ENCODE measurements at places on chromosomes 6 and 20. TPM values are rescaled to one million over a fixed set of nuclear protein-coding genes. Genes with fewer than 3 reads are reported as not detected.

CCDC170 gene
- 0.26 TPM for total RNA-seq

CST8 gene
- not detected for total RNA-seq

HLA-DQB1 gene
- 39.2 TPM for total RNA-seq

PRR18 gene
- 0.11 TPM for total RNA-seq

TP53TG5 gene
- not detected for total RNA-seq

NNAT gene
- 43.1 TPM for total RNA-seq

FHL5 gene
- not detected for total RNA-seq

MUC22 gene
- total RNA-seq = not detected

TNNC2 gene
- 3.1 TPM for total RNA-seq

AVP gene
- not detected for total RNA-seq

FNDC1 gene
- 0.24 TPM for total RNA-seq

DNA sequence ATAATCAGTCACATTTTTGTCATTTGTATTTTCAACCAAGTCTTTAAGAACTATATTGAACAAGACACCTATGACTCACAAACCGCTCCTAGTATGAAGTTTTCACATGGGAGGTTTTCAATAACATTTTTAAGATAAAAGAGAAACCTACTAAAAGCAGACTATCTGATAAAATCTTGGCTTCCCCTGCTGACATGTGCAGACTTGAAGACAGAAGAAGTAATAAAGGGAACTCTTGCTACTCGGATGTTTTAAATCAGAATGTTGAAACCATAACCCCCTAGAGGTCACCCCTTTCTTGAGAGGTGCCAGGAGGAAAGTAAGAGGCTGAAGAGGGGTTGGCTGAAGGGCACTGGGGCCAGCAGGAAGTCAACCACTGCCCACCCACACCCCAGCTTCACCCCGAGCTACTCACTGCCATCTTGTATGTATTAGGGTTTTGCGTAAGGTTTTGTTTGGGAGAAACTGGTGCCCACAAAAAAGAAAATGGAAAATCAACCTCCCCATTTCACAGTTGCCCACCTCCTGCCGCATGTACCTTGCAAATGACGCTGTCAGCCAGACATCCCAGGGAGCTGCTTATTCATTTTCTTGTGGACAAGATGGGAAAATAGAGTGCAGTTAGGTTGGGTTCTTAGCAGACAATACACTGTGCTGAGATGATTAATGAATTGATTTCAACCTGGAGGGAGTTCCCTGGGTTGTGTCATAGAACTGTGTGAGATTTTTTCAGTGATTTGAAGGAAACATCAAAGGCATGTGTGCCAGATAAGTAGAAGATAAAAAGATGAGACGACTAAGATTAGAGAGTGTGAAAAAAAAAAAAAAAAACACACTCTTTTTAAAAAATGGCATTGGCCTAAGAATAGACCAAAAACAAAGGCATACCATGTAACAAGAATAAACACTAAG, 83.2 kb upstream of the TAB2 start:
- no peak for DNase-seq

- DNase-seq = peak; percentile 78
Measured at GRCh38 chr20:23245553-23246181, 104.9 kb upstream of the NXT1 start.

DNA sequence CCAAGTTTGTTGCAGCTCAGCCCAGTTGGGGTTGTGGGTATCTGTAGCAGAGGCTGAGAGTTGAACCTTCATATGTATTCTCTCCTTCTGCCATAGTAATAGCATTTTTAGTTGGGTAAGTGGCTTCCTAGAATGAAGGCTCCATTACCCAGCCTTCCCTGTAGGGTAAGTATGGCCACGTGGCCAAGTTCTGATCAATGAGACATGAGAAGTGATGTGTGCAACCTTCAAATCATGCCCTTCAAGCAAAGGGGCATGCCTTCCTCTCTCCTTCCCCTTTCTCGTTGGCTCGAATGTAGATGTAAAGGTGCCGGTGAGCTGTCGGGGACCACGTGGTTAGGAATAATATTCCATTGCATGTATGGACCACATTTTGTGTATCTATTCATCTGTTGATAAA, 12.7 kb upstream of the TRAF3IP2 start:
- no peak for DNase-seq

GRCh38 chr6:134918418-134918961, 31.4 kb downstream of the ALDH8A1 start:
- no peak for DNase-seq

DNA sequence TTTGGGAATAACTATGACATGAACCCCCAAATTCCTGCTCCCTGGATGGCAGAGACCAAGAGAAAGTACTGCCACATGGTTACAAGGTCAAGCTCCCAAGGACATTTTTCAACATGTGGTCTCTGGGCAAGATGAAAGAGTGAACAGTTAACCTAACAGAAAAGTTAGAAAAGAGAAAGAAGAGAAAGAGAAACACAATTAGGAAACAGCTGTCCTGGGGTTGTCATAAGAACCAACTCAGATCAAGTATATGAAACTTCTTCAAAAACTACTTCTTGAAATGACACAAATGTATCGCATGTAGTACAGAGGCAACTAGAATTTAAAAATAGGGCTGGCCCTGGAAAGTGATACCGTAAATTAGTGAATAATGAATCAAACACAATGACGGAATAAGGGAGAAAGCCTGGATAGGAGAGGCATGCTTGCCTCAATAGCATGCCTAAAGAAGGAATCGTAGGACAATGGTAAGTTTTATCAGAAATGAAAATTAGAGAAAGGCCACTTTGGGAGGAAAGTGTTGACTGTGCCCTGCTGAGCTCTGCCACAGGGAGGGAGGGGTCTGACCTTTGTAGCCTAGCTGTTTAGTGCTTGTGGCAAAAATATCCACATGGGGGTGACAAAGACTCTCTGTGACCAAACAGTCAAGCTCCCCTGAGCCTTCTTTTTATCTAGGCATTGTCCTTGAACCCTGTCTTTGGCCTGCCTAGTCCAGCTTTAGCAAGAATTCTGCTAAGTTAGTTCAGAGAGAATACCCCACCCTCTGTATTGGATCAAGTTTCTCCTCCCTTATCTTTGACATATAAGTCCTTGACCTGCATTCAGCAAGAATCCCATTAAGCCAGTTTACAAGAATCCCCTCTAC, 4.3 kb upstream of the DCBLD1 start:
- peak; percentile 43 for DNase-seq

- no peak for DNase-seq
Measured at GRCh38 chr20:32441638-32442037, 83.5 kb downstream of the ASXL1 start.

- DNase-seq = peak; percentile 73
Measured at GRCh38 chr20:63381781-63382431, 20.8 kb upstream of the CHRNA4 start.

DNA sequence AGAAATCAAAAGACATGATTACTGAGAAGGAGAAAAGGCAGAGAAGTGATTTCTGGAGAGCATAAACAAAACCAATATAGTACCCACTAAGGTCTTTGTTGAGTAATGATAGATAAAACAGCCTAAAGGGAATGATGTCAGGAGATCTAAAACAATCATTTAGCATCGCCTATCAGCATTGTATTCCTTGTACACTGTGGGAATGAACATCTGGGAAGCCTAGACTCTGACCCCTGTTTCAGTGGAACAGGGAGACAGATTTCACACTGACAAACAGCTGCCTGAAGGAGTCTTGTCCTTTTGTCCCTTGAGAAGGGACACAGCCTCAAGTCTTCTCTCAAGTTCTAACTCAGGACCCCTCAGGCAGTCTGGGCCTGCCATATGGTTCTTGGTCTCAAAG, 1.7 kb downstream of the ASIP start:
- DNase-seq = no peak

DNA sequence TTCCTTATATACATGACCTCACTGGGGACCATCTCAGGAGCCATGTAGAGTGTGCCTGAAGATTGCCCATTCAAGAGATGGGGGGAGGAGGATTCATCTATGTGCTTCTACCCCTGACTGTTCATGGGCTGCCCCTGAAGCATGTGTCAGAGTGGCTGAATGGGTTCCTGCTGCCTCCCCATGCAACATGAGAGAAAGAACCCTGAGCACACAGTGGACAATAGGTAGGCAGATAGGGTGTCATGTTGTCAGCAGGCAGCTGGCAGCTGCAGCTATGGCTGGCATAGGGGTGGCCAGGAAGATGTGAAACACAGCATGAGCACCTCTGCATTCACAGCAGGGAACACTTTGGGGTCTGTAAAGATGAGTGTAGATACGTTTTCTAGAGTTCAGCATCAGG, 208.4 kb upstream of the CNR1 start:
- no peak for DNase-seq

GRCh38 chr6:142462260-142462659, 160.5 kb downstream of the ADGRG6 start:
- DNase-seq = no peak

DNA sequence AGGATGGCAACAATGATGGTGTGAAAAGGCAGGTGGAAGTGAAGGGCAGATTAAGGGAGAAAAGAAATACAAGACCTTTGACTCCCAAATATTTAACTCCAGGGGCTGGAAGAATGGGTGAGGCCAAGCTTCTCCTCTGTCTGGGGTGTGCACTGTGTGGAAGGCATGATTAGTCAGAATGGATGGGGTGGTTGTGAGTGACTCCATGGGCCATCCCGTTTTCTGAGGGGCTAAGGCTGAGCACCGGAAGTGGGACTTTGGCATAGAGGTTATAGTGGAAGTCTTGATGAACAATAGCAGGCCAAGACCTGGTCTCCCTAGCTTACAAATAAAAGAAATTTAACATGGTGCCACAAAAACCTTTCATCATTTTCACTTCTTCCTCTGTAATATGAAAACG, 12.1 kb downstream of the E2F3 start:
- no peak for DNase-seq

GRCh38 chr6:680666-681340, 12.1 kb downstream of the EXOC2 start:
- no peak for DNase-seq

DNA sequence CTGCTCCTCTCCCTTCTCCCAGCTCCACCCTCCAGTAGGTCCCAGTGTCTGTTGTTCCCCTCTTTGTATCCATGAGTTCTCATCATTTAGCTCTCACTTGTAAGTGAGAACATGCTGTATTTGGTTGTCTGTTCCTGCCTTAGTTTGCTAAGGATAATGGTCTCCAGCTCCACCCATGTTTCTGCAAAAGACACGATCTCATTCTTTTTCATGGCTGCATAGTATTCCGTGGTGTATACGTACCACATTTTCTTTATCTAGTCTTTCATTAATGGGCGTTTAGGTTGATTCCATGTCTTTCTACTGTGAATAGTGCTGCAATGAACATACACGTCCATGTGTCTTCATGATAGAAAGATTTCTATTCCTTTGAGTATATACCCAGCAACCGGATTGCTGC, 136.6 kb downstream of the MYLK4 start:
- no peak for DNase-seq

- DNase-seq = peak; percentile 61
Measured at GRCh38 chr6:166588691-166589336, 2.3 kb upstream of the RAMACL start.

DNA sequence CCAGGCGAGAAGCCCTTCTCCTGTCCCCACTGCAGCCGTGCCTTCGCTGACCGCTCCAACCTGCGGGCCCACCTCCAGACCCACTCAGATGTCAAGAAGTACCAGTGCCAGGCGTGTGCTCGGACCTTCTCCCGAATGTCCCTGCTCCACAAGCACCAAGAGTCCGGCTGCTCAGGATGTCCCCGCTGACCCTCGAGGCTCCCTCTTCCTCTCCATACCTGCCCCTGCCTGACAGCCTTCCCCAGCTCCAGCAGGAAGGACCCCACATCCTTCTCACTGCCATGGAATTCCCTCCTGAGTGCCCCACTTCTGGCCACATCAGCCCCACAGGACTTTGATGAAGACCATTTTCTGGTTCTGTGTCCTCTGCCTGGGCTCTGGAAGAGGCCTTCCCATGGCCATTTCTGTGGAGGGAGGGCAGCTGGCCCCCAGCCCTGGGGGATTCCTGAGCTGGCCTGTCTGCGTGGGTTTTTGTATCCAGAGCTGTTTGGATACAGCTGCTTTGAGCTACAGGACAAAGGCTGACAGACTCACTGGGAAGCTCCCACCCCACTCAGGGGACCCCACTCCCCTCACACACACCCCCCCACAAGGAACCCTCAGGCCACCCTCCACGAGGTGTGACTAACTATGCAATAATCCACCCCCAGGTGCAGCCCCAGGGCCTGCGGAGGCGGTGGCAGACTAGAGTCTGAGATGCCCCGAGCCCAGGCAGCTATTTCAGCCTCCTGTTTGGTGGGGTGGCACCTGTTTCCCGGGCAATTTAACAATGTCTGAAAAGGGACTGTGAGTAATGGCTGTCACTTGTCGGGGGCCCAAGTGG, 5.3 kb downstream of the SNAI1 start:
- no peak for DNase-seq

GRCh38 chr6:125904871-125905270, 51.7 kb upstream of the HINT3 start:
- no peak for DNase-seq

GRCh38 chr6:33740794-33741193, 5.9 kb downstream of the IP6K3 start:
- no peak for DNase-seq

DNA sequence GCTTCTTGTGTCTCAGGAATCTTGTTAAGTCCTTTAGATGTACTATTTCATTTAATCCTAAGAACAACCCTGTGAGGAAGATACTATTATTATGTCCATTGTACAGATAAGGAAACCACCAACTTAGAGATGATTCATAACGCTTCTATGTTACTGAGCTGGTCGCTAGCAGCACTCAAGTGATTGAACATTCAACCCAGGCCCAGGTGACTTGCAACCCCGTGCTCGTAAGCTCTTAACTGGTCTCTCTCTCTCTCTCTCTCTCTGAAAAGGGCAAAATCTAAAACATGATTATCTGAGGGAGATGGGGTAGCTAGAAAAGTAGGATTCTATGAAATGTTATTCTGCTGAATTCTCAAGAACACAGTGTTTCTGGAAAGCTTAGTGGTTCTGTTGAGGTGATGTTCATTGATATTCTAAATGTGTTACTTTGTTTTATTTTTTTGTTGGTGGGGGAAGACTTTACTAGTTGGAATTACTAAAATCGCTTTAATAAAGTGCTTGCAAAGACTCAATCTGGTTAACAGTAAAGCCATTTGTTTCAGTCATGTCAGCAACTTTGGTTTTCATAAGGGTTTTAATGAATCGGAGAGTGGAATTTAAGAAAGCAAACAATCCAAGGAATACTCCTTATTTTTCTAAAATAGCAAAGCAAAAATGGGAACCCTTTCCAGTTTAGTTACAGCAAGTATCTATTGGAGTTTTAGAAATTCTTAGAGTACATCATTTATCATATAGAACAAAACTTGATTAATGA, 265.0 kb upstream of the TAB2 start:
- DNase-seq = no peak

- no peak for DNase-seq
Measured at GRCh38 chr6:40413239-40413638, 173.9 kb downstream of the LRFN2 start.

- DNase-seq = no peak
Measured at GRCh38 chr6:142014515-142014914, 118.2 kb upstream of the GJE1 start.

DNA sequence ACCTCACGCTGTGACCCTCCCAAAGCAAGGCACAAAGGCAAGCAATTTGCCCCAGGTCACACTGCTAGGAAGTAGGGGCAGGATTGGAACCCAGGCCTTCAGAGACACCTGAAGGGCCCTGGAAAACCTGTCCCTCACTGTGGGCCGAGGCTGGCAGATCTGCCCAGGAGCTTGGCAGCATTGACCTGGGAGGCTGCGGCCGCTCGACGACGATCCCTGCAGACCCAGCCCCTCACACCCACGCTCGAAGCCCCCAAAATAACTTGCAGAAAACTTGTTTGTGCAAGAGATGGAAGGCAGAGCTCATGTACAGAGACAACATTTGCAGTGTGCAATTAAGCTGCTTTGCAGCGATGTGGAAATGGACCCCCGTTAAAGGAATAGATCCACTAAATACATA, 251.4 kb downstream of the TAF4 start:
- no peak for DNase-seq

Data from H9 (cell line).